ENCODE measurements at places on chromosomes 5 and 9.

- DNase-seq = no peak
Observed at GRCh38 chr9:6896562-6896961, 138.8 kb downstream of the KDM4C start.

DNA sequence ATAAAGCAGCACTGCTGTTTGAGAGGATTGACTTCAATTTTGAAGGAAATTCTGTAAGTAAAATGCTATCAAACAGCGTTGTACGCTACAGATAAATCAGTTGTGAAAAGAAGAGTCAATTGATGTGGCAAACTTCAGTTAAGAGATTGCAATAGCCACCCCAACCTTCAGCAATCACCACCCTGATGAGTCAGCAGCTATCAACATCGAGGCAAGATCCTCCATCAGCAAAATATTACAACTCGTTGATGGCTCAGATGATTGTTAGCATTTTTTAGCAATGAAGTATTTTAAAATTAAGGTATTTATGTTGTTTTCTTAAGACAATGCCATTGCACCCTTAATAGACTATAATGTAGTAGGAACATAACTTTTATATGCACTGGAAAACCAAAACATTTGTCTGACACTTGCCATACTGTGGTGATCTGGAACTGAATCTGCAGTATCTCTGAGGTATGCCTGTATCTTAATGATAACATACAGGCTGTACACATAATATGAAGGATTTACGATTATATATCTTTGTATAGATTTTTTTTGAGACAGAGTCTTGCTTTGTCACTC lies 47.5 kb downstream of the VPS13A start:
- DNase-seq = no peak

DNA sequence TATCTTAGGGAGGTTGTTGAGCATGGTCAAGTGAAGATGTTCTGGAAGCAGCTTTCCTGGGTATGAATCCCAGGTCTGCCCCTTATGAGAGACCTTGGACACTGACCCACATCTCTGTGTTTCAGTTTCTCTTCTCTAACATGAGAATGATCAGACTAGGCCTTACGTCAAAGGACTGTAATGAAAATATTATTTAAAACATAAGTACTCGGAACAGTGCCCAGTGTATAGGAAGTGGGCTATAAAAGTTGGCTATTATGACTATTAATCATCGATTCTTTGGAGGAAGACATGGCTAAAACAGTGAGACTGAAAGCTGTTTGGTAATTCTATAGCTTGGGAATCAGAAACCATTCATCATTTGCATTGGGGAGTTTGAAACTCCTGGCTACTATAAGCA lies 65.3 kb upstream of the MYO10 start:
- DNase-seq = no peak

- no peak for DNase-seq
Observed at GRCh38 chr5:61755726-61756222, 423.7 kb downstream of the ZSWIM6 start.

DNA sequence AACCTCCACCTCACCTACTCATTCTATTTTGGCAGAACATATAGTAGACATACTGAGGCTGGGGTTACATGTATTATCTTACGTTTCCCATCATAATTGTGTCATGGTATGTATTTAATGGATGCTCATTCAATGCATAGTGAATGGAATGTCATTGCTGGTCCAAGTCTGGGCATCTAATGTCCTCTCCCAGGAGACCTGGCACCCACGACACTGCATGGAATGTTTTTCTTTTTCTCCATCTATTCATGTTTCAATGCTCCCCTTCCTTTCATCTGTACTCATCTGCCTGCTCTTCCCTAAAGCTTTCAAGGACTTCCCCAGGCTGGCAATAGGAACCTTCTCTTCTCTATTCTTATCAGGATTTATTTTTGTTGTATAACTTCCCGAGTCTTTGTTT lies 50.8 kb upstream of the SLIT3 start:
- DNase-seq = no peak

DNA sequence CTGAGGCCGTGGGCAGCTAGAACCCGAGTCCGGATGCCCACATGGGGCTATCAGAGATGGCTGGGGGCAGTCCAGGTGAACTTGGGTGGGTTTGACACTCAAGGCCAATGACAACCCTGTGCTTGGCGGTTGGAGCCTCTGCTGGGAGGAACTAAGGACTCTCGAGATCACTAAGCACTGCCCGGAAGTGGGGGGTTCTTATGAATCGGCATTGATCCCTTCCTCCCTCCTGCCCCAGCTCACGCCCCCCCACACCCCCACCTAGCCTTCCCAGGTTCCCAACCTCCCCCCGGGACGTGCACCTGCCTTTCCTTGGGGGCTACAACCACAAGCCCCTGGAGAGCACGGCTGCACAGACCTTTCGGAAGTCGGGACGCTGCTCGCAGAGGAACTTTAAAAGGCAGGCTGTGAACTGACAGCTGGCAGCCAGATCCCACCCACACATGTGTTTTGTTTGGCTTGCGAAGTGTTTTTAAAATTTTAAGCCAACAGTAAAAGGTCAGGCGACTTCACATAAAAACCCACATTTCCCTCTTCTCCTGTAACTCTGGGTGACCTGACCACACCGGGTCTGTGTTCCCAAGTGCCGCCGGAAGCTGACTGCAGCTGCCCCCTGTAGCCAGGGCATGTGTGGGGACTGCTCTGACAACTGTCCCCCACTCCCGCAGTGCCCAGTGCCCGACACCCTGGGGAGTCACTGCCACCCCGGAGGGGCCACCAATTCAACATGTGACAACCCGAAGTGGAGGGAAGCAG lies 5.1 kb upstream of the RALGDS start:
- DNase-seq = no peak

DNA sequence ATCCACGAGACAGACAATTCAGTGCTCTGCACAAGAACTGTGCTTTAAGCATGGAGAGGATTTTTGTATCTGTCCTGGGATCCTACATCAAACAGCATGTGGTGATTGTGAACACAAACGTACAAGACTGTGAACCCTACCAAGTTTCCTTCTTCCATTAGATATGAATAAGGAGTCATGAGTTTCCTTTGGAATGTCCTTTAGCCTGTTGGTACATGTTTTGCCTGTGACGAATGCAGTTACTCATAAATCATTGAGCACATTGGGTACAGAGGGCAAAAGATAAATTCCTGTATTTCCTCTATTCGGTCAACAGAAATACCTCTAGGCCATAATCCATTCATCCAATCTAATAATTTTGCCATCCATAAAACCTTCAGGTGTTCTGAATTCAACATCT lies 61.5 kb downstream of the FXN start:
- no peak for DNase-seq

Data from stimulated activated naive CD8-positive, alpha-beta T cell treated with anti-CD3 and anti-CD28 coated beads, Interleukin-15, amount 100 ng/mL, for 72 hours (primary cell).